ENCODE measurements at places on chromosomes 4 and X.

GRCh38 chr4:4783847-4784246 is 75.6 kb upstream of the MSX1 start:
- DNase-seq, result no peak

- no peak for DNase-seq
These were observed 23.0 kb upstream of the CCDC149 start for GRCh38 chr4:24935856-24936255.

DNA sequence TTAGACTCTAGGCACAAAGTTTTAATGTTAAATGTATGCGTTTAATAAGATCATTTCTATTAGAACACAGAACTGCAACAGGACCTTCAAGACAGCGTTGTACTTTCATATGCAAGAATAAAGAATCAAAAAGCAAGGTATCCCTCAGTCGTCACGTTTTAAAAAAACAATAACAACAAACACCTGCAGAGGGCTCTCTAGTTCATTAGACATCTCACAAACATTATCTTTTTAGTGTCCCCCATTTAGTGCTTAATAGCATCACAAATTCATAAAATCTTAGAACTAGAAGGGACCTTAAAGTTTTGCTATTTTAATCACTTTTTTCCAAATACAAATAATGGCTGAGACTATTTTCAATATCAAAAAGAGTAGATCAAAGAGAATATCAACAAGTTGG is 236.6 kb downstream of the DCHS2 start:
- DNase-seq, result no peak

DNA sequence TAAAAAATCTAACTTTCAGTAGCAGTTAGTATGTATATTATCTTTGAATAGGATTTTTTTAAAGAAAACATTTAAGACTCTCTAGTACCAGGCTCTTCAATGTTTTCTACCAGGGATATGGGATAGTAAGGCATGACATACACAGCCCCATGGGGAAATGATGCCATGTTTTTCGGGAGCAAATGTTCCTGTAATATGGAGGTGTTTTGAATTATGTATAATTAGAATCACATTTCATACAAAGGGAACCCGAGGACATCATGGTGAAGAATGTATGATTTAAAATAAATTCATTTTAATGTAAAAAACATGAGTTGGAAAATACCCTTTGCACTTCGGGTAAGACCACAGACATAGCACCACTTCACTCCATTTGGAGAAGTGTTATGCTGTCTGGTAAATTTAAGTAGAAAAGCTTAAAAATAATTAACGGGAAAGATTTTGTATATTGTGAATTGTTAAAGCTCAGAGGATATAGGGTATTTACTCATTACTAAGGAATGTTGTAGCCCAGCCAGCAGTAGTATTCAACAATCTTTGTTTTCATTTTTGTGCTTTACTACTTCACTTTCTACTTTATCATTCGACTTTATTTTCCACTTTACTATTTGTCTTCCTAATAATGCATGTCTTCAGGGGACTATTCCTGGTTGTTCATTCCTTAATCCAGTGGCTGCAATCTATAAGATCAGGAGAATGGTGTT is 2050.7 kb downstream of the ARAP2 start:
- no peak for DNase-seq

DNA sequence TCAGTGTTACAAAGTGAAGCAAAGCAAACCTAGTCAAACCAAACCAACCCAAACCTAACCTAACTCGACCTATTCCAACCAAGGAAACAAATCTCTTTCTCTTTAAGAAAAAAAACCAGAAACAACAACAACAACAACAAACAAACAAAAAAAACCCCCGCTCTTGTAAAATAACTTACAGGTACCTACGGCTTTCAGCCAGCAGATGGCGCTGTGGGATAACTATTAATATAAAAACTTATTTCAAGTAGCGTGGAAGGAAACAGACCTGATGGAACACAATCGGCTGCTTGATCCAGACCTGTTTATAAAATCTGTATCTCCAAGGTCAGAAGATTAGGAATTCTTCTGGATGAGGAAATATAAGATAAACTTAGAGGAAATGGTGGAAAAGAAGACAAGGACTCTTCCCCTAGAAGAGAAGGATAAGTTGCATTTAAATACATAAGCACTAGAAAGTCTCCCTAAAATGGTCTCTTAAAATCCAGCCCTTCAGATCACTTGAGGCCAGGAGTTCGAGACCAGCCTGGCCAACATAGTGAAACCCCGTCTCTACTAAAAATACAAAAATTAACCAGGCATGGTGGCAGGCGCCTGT is 34.4 kb upstream of the CDKL5 start:
- peak; percentile 2 for DNase-seq

- no peak for DNase-seq
These were observed 5.6 kb upstream of the ABLIM2 start for GRCh38 chr4:8164194-8164565.

GRCh38 chr4:52606040-52606439 is 53.1 kb downstream of the USP46 start:
- DNase-seq, result no peak
